ENCODE measurements at places on chromosomes 4 and X. TPM values are rescaled to one million over a fixed set of nuclear protein-coding genes. Genes with fewer than 3 reads are reported as not detected.

TRIML2 gene
- total RNA-seq: not detected

TMEM271 gene
- not detected for total RNA-seq

HPSE gene
- 32.7 TPM for total RNA-seq

GRCh38 chr4:22531311-22532019 is 15.6 kb upstream of the ADGRA3 start:
- no peak for DNase-seq

- DNase-seq: no peak
These were observed 174.6 kb downstream of the PRR32 start for GRCh38 chrX:126994032-126994600.

GRCh38 chrX:29775890-29776289 is 439.5 kb upstream of the MAGEB2 start:
- no peak for DNase-seq

DNA sequence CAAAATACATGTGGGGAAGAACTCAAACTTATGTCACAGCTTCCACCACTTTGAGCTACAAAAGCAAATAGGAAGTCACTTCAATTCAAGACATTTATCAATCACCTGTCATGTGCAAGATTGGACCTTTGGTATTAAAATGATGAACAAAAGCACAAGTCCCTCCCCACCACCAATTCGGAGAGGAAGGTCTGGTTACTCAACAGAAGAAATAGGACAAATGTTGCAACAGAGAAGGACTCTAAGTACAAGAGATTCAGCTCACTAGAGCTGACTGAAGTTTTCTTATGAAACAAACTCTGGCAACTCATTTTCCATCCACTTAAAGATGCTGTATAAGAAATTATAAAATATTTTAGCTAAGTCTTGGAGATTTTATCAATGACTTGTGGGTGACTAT is 16.0 kb upstream of the MMRN1 start:
- no peak for DNase-seq

GRCh38 chrX:131746491-131746968 is 202.7 kb downstream of the OR13H1 start:
- no peak for DNase-seq

GRCh38 chr4:42248972-42249371 is 96.5 kb upstream of the BEND4 start:
- DNase-seq: no peak

- no peak for DNase-seq
These were observed 204.9 kb downstream of the GBA3 start for GRCh38 chr4:22897520-22898108.

GRCh38 chr4:105923497-105924238 is 28.4 kb downstream of the NPNT start:
- no peak for DNase-seq

DNA sequence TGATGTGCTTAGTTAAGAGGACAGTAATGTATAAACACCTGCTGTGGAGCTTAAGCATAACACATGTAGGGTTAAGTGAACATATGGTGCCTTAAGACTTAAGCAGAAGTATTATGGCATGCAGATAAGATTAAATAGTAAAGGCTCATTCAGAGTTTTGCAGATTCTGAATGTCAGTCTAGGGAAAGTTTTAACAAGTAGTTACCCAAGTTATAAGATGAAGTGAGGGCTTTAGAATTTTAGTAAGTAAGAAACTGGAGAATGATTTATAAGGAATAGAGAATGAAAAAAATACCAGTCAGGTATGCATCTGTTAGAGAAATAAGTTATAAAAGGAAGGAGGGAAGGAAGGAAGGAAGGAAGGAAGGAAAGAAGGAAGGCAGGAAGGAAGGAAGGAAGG is 902.1 kb downstream of the TRAM1L1 start:
- no peak for DNase-seq

GRCh38 chr4:169458575-169458974 is 153.8 kb downstream of the NEK1 start:
- DNase-seq: no peak

- no peak for DNase-seq
These were observed 1016.5 kb downstream of the SH3BGRL start for GRCh38 chrX:82218361-82218760.

DNA sequence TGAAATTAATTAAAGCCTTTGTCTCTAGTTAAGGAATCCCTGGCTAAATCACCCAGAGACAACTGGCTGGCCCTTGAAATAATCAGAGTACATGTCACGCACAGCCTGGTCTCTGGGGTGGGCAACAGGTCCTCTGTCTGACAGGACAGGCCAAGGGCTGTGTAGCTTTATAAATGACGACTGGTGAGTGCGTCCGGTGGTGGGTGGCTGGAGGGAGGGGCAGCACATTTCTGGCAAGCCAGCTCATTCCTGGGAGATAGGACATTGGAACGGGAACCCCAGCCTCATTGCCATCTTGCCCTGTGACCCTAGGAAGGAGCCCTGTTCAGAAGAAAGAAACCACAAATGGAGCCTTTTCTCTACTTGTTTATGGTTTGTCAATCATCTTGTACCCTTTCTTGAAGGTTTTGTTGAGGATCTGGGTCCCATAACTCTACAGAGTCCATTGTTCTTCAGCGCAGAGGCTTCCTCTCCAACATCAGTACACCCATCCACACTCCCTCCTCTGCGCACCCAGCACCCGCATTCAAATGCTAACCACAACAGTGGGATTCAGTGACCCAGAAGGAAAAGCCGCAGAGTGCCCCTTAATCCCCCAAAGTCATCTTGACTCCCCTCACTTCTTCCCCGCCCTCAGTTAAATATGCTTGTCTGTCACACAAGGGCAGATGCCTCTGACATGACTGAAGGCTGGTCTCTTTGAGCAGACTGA is 368.1 kb downstream of the UNC5C start:
- no peak for DNase-seq

DNA sequence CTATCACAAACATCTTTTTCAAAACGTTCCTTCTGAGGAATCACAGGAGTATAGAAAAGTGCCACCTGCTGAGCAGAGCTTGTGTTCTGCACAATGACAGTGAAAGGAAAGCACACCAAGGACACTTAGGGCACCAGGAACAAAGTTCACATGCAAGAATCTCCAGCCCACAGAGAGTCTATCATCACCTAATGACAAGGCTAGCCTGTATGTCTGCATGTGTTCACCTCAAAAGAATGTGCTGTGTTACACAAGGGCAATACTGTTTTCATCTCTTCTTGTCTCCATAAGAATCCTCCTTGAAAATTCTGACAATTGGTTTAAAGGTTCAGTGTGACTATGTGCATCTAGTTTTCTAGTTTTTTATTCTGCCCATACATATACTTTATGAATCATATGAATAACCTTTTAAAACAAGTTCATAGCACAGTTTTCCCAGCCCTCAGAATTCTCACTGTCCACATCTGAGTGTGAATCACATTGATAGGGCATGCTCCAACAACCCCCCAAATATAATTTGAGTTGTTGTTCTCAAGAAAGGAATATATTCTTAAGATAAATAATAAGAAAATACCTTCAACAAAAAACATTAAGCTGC is 118.0 kb downstream of the PWWP3B start:
- no peak for DNase-seq

GRCh38 chr4:5267408-5267807 is 216.1 kb downstream of the STK32B start:
- DNase-seq: no peak

- DNase-seq: no peak
These were observed 155.4 kb upstream of the FAM9B start for GRCh38 chrX:9189286-9189685.

DNA sequence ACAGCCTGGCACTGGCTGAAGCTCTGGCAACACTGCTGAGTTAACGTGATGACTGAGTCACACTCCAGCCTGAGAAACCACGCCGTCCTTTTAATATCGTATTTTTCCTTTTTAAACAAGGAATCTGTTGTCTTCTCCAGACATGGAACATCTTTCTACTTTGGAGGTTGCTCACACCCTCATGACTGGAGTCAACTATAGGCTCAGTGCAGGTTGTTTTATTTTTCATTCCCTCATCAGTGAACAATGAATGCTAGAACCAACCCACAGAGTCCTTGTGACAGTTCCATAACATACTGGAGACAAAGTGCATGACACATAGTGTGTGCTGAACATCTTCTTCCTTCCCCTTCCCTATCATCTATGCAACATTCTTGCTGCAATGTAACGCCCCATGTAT is 76.8 kb upstream of the CPEB2 start:
- no peak for DNase-seq

All from activated CD4-positive, alpha-beta memory T cell treated with anti-CD3 and anti-CD28 coated beads, Interleukin-2, amount 10 ng/mL, durations not matched to agents 7 days and 5 days (primary cell).